ENCODE measurements at places on chromosomes 12 and 14.

DNA sequence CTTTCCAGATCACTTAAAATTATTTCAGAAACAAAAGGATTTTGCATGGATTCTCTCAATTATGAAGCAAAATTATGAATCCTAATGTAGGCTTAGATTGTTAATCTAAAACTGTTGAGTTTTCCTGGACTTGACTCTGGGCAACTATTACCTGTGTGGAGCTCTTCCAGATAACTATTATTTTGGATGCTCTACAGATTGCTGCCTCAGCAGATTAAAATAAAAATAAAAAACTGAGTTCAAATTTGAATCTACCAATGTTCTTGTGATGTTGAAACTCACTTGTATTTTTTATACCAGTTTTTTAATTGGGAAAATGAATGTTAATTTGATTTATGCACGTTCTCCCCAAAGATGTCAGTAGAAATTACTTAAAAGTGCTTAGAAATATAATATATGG lies 120.5 kb upstream of the NAV3 start:
- DNase-seq: no peak

GRCh38 chr14:99792551-99793212 lies 531 bp upstream of the EML1 start:
- DNase-seq: no peak

DNA sequence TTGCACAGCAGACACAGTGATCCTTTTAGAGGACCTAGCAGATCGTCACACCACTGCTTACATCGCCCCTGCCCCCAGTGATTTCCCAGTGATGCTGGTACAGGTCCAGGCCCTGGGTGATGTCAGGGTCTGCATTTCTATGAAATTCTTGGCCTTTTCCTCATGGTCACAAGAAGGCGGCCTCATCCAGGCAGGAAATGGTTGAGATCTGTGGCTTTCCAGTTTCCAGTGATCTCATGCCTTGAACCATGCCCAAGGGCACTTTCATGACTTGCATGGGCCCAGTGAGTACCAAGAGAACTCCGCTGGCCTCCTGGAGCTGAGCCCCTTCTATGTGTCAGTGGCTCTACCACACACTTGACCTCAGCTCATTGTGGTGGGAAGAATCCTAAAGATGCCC lies 41.9 kb upstream of the BDKRB2 start:
- no peak for DNase-seq

GRCh38 chr12:122918827-122919226 lies 22.9 kb upstream of the VPS37B start:
- no peak for DNase-seq

DNA sequence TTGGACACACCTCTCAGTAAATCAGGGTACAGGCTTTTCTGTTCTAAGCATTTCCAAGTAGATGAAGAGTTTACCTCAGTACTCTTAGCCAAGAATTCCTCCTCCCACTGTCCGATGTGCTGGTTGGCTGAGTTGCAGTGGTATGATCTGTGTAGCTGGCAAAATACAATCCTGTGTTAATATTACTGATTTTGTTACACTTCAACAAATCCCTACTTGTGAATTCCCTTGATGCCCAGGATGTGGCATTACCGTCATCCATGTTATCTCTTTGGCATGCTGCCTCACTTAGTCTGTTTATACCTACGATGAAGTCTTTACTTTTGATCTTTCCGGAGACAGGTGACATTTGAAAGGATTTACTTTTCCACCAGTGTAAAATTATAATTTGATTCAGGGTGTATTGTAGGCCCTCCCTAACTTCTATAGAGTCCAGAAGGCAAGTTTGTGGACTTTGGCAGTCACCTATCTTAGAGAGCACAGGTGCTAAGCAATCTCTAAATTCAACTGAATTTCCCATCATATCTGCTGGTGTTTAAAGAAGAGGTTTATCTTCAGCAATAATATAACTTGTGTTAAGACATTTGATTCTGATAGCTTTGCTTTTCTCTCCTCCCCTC lies 10.1 kb downstream of the CCDC196 start:
- no peak for DNase-seq

DNA sequence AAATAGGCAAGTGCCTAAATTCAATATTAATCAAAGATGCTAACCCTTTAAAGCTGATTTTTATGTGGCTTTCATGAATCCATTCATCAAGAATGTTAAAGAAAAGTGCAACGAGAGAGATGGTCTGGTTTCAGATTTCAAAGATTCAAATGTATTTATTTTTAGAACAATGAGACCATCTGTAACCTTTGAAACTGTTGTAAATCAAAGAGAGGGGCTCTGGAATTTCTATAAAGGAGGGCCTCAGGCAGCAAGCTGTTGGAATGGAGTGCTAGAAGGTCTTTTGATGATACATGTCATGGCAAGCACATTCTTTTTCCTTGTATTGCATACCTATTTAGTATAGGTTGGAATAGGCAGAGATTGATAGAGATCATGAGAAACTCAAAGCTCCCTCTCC lies 433.0 kb downstream of the LRIG3 start:
- DNase-seq: no peak

DNA sequence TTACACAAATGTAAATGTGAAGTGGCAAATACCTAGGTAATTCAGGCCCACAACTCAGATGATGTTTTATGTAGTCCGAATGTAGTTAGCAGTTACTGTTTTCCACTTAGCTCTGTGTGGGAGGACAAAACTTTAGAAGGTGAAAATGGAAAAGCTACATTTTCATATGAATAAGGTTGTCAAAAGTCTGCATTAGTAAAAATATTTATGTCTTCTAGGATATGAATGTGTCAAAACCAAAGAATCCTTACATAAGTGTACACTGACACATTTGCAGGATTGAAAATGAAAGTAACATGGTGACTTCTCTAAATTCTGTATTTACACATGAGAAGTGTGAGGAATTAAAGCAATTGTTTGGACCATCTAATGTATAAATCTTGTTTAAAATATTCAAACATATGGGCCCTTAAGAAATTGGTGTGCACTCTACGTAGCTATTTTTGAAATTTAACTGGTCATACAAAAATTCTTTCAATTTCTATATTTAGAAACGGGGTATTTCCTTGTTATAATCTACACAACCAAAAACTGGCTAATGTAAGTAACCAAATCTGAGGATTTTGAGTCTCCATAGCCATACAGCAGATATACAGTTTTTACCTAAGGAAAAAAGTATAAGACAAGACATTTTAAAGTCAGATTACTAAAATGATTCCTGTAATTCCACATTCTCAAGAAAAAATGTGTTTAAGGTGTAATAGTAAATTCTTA lies 5.4 kb downstream of the CDKN1B start:
- DNase-seq: no peak

DNA sequence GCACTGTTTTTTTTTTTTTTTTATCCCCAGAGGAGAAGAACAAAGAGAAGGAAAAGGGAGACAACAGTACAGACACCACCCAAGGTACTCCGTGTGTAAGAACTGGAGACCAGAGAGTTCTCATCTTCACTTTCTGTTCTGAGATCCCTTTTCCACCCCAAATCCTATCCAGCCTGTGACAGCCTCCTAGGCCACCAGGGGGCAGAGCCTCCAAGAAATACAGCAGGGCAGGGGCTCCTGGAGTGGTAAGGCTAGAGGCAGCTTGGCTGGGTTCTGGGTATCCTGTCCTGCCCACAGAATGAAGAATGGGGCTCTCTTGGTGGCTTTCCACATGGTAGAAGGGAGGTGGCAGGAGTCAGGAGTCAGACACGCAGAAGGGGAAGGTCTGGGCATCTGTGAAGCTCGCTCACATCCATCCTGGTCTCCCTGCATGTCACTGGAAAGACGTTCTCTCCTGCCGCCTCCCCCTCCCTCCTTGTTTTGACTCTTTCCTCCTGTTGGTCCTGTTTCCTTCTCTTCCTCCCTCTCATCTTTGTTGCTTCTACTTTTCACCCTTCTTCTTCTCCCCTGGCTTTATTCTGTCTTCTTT lies 12.0 kb downstream of the CLSTN3 start:
- peak; percentile 22 for DNase-seq

- no peak for DNase-seq
Measured at GRCh38 chr12:126773012-126773411, 1494.0 kb upstream of the TMEM132C start.

DNA sequence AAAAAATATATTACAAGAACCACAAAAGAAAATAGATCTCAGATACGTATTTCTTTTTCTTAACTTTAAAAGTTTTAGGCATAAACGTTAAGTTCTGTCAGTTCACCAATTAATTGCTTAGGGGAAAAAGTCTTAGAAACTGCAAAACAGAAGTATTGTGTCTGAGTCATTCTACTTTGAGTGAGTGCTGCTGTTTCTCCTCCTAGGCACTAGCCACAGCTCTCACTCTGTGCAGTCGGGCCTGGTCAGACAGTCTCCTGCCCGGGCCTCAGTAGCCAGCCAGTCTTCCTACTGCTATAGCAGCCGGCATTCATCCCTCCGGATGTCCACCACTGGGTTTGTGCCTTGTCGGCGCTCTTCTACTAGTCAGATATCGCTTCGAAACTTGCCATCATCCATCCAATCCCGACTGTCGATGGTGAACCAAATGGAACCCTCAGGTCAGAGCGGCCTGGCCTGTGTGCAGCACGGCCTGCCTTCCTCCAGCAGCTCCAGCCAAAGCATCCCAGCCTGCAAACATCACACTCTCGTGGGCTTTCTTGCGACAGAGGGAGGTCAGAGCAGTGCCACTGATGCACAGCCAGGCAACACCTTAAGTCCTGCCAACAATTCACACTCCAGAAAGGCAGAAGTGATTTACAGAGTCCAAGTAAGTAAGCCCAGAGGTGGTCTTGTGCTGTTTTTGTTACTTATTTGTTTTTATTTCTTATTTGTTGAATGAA lies 201.3 kb downstream of the PCNX1 start:
- DNase-seq: no peak

- no peak for DNase-seq
Measured at GRCh38 chr14:91918186-91918883, 29.2 kb downstream of the FBLN5 start.

DNA sequence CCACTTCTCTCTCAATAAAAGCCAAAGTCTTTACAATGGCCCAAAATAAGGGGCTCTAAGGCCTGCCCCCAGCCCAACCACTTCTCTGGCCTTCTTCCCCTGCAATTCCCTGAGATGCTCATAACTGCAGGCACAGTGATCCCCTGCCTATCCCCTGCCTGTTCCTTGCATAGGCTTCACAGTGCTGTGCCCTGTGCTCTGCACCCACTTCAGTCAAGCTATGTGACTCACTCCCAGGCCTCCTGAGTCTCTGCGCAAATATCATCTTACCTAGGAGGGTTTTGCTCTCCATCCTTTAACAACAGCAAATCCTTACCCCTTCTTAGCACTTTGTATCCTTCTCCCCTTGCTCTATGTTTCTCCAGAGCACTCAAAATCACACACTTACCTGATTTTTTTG lies 242.2 kb downstream of the MSRB3 start:
- no peak for DNase-seq

- no peak for DNase-seq
Measured at GRCh38 chr12:20212658-20213555, 155.4 kb upstream of the PDE3A start.

GRCh38 chr14:97782871-97783414 lies 985.8 kb downstream of the VRK1 start:
- no peak for DNase-seq

- DNase-seq: no peak
Measured at GRCh38 chr12:98449584-98449983, 65.8 kb upstream of the TMPO start.

- no peak for DNase-seq
Measured at GRCh38 chr14:38250331-38250730, 5.6 kb downstream of the CLEC14A start.

GRCh38 chr12:52208424-52209165 lies 16.8 kb upstream of the KRT80 start:
- DNase-seq: no peak

- DNase-seq: no peak
Measured at GRCh38 chr14:51564986-51565604, 86.6 kb upstream of the FRMD6 start.

GRCh38 chr12:130818272-130818634 lies 20.8 kb downstream of the STX2 start:
- DNase-seq: no peak

DNA sequence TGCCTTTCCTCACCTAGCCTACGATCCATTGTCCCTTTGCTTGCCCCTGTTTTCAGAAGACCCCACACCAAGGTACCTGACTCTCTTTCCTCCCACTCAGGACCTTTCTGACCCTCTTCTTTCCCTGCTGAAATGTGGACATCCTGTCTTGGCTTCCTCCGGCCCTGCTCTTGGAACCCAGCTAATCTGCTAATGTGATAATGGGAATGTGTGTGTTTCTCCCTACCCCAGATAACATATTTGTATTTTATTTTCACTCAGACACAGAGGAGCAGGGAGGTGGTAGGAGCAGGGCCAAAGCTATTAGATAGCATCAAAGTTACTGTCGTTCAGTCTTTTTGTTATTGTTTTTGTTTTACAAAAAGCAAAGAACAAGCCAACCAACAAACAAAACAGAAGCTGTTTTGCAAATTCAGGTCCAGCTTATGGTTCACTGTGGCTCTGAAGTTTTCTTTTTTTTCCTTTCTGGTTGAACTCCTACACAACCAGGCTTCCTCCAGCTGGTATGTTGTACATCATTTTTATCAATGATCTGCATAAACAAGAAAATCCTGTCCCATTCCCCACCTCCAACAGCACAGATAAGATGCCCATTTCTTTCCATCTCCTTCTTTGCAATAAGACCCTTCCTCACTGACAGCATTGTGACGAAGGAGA lies 137.3 kb downstream of the C12orf75 start:
- no peak for DNase-seq

GRCh38 chr14:99518441-99519346 lies 37.5 kb downstream of the CCNK start:
- peak; percentile 78 for DNase-seq

DNA sequence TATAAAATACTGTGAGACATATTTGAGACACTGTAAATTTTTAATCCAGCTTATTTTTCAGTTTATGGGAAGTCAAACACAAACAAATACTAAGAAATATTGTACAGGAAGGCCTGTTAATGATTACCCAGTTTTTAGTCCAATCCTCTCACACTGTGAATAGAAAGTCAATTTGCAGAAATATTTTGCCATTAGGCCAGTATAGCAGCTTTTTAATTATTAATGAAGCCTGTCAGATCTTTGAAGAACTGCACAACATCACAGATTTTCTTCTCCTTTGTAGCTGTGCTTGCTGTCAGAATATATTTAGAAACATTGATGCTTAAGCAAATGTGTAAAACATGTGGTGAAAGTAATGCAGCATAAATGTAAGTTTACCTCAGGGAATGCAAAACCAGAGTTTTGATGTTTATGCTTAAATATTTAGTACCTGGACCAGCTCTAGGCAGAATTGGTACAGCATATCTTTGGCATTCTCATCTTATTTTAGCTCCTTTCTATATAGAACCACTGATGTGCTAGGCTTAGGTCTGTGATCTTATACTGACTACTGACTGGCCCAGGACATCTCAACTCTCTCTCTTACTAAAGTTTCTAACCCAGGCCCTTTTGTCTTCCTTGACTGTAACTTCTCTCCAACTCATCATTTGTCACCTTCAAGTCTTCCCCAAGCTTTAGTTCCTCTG lies 230.8 kb upstream of the NAV3 start:
- DNase-seq: no peak

- DNase-seq: no peak
Measured at GRCh38 chr12:47141459-47141858, 61.7 kb upstream of the AMIGO2 start.

DNA sequence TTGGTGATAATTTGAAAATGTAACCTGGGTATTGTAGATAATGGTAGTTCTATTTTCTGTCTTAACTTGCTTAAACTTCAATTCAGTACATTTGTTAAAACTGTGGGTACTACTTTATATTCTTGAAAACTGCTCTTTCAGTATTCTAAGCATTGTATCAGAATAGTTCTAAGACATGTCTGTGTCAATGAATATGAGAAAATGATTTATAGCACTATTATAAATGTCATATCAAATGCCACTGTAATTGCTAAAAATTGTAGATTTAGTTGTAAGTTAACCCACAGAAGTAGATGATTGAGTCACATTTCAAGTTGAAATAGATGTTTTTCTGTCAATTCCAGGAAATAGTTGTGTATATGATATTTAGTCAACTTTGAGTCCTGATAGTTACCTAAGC lies 2.4 kb downstream of the NAA30 start:
- DNase-seq: no peak

All from stimulated activated CD8-positive, alpha-beta memory T cell treated with anti-CD3 and anti-CD28 coated beads, Interleukin-2, amount 100 ng/mL, for 48 hours (primary cell).